ENCODE measurements at places on chromosomes 5 and 9. TPM values are rescaled to one million over a fixed set of nuclear protein-coding genes. Genes with fewer than 3 reads are reported as not detected.

ABO gene
- 0.31 TPM for total RNA-seq

VCAN gene
- 278 TPM for total RNA-seq

PCDHB11 gene
- 2.0 TPM for total RNA-seq

LRRC70 gene
- 0.55 TPM for total RNA-seq

CYSRT1 gene
- 1.9 TPM for total RNA-seq

C5orf63 gene
- total RNA-seq, result 1.2 TPM

CARD19 gene
- total RNA-seq, result 23.6 TPM
